ENCODE measurements at places on chromosomes 5 and 9. TPM values are rescaled to one million over a fixed set of nuclear protein-coding genes. Genes with fewer than 3 reads are reported as not detected.

Gene HAVCR2
- 7.0 TPM for total RNA-seq

Gene SOHLH1
- not detected for total RNA-seq

Gene SCGB3A1
- total RNA-seq = not detected

Gene PCDHGA4
- 8.4 TPM for total RNA-seq

Gene GPR150
- total RNA-seq = not detected

Data from occipital lobe (tissue), 3 donors.